Adipocyte (in vitro differentiated cells): ENCODE measurements at places on chromosomes 13 and 19.

DNA sequence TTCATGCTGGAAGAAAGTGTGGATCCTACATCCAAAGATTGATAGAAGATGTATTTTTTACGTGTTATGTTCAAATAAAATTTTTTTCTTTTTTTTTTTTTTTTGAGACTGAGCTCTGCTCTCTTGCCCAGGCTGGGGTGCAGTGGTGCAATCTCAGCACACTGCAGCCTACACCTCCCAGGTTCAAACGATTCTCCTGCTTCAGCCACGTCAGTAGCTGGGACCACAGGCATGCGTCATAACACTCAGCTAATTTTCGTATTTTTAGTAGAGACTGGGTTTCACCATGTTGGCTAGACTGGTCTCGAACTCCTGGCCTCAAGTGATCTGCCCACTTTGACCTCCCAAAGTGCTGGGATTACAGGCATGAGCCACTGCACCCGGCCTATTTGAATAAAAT is 65.7 kb downstream of the KLF12 start:
- no peak for DNase-seq

DNA sequence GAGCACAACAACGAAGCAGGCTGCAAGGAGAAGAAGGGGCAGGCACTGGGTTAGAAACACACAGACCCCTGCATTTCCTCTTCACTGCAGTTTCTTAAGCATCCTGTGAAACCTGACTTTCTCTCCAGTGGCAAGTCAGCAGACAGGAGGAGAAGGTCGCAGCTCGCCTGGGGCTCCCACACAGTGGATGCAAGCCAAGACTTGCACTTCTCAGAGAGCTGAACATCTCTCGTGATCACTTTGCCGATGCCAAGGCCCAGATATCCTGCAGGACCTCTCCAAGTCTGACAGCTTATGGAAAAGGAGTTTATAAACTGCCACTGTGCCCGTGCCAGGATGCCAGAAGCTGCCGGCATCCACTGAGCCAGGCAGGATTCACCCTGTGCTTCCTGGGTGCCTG is 18.4 kb downstream of the TMEM272 start:
- DNase-seq, result no peak

DNA sequence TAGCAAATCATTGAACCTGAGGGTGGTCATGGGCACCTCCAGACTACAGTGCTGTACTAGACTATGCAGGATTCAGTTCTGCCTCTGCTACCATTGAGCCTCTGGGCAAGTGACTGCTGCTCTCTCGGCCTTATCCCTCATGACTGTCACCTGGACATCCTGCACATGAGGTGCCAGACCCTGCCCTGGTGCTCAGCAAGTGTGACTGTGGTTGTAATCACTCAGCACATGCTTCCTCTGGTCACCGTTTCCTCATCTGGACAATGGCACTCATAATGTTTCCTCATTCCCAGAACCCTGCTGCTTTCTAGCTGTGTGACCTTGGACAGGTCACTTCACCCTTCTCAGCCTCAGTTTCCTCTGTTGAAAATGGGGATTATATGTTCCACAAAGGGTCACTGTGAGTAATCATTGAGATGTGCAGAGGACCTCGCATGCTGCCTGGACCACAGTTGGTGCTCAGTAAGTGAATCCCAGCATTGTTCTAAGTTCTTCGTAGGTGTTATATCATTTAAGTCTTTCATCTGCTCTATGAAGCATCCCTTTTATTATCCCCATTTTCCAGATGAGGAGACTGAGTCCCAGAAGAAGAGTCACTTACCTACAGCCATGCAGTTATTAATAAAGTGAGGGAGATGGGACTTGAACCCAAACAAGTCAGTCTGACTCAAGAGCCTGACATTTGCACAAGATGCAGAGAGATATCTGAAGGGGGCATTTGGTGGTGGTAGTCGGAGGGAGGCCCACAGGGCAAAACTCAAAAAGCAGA is 3.2 kb downstream of the SYT3 start:
- no peak for DNase-seq

DNA sequence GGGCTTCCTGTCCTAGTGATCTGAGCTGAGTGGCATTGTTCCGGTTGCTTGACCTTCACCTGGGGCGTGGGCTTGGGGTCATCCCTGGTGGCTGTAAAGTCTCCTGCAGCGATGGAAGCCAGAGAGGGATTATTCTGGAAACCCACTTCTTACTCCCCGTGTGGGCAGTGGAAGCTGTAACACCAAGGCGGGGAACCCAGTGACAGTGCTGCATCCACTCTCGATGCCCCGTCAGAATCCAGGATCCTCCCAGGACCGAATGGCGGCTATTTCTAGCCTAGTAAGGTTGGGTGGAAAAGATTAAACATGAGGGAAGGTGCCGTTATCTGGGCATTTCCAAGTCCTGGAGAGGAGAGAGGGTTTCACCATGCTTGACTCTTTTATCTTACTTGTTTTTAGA is 280.6 kb downstream of the ZNF536 start:
- no peak for DNase-seq

DNA sequence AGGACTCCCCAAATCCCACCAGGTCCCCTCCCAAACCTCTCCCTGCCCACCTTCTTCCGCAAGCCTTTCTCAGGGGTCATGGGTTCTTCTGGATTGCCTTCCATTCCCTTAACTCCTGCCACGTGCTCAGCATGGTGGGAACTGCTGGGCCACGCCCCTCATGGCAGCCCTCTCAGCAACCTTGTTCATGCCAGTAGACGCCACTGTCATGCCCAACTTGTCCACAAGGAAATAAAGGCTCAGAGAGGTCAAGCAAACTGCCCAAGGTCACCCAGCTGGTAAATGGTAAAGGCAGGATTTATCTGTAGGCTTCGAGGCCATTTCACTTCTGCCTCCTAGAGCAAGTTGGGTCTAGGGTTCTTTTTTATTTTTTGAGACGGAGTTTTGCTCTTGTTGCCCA is 10.9 kb downstream of the PRAM1 start:
- DNase-seq, result no peak

DNA sequence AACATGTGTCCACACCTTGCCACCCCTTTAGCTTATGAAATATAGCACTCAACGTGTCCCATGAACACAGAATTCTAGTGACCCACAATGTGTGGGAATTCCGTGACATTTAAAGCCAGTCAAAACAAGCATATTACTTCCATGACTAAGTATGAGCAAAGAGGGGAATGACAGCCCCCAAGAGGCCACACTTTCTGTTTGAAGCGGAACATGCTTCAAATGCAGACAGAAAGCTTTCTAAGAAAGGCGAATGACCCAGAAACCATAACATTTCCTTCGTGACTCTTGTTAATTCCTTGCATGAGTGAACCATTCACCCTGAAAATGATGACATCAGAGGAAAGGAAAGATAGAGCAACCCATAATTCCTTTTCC is 122.0 kb upstream of the FNDC3A start:
- peak; percentile 41 for DNase-seq

- DNase-seq, result no peak
These were observed 2.1 kb upstream of the FGF9 start for GRCh38 chr13:21668732-21669275.

DNA sequence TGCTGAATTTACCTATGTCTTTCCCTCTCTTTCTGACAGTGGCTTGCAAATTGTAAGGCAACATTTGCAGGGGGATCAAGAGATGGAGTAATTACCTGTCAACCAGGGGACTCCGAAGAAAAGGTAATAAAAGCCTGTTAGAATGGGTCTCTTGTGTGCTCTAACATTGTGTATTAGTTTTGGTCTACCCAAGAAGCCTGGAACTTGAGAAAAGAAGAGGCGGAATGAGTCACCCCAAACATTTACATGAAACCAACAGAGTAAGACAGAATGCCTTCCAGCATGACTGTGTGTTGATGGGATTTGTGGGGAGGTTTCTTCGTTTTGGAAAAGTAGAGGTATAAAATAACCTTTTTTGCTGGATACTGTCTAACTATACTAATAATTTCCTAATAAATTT is 36.7 kb downstream of the ZAR1L start:
- DNase-seq, result peak; percentile 41

- DNase-seq, result peak; percentile 97
These were observed 4.6 kb downstream of the MIDN start for GRCh38 chr19:1252821-1253513.

DNA sequence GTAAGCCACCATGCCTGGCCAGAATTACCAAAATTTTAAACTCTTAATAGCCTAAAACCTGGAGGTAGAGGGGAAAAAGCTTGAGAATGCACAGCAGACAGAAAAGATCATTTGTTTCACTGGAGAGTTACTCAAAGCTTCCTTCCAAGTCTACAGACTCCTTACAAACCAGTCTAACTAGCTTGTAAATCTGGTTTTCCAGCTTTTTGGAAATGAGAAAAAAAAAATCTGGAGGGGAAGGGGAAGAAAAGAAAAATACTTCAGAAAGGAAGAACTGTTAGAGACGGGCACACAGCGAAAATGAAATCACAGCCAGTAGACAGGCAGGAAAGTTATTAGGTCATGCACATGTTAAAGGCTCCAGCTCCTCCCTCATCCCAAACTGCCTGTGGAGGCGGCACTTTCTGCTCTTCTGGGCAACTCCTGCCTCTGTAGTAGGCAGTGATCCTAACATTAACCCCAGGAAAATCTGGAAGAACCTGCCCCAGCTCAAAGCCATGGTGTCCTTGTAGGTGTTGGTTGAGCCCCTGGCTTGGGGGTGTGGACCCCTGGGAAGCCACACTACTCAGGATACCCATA is 17.3 kb downstream of the PARP4 start:
- no peak for DNase-seq

- DNase-seq, result no peak
These were observed 43.4 kb downstream of the BICRA start for GRCh38 chr19:47652285-47652684.

- DNase-seq, result no peak
These were observed at the start of gene TMEM238 for GRCh38 chr19:55384131-55384919. Gene TMEM238, minus strand, starts transcription at chr19:55384292. Its CDS starts 33 bp downstream, at chr19:55384259.

GRCh38 chr19:44741841-44742329 is 6.6 kb upstream of the BCL3 start:
- peak; percentile 100 for DNase-seq

GRCh38 chr13:23750383-23751121 is 138.6 kb downstream of the MIPEP start:
- no peak for DNase-seq

DNA sequence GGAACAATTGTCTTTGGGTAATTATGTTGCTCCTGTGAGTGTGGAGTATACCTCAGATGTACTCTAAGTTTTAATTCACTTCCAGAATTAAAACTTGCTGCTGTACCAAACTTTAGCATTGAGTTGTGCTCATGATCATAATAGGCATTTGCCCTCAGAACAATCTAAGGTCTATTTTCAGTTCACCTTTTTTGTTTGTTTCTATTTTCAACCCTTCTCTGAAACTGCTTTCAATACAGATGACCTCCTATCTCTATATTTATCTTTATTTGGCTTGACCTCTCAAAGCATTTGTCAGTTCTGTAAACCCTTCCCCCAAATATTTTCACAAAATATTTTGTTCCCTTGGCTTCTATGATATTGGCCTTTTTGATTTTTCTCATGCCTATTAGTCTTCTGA is 873.0 kb downstream of the OLFM4 start:
- DNase-seq, result no peak

DNA sequence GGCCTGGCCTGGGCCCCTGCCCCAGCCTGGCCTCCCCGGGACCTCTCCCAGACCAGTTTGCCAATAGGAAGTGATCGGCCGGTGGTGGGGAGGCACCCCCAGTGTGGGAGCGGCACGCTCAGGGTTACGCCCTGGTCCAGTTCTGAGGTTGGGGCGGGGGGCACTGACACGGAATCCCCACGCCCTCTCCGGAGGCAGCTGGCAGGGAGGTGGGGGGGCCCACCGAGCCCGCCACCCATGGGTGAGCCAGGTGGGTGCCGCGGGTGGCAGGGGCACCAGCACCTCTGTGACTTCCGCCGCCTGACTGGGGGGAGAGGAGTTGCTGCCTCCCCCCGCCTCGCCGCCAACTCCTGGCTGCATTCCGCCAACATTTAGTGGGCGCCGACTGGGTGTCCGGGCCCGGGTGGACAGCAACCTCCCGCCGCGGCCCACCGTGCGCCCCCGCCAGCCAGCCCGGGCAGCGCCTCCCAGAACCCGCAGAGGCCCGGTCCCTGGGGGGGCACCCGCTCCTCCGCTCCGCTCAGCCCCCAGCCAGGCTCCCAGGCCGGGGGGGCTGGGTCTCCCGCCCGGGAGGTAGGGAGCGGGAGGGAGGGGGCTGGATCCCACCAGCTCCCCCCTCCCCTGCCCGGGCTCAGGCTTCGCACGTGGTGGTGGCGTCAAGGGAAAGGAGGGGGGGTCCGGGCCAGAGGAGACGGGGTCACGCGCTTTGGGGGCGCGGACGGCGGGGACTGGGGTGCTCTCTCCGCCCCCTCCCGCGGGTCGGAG is 2.0 kb downstream of the ZBTB7A start:
- peak; percentile 64 for DNase-seq

- DNase-seq, result no peak
These were observed 6.7 kb downstream of the TM9SF2 start for GRCh38 chr13:99507986-99508385.

- no peak for DNase-seq
These were observed 446.0 kb downstream of the PCDH20 start for GRCh38 chr13:60969656-60970055.

GRCh38 chr13:27076421-27076820 is 95.2 kb downstream of the USP12 start:
- DNase-seq, result peak; percentile 60

DNA sequence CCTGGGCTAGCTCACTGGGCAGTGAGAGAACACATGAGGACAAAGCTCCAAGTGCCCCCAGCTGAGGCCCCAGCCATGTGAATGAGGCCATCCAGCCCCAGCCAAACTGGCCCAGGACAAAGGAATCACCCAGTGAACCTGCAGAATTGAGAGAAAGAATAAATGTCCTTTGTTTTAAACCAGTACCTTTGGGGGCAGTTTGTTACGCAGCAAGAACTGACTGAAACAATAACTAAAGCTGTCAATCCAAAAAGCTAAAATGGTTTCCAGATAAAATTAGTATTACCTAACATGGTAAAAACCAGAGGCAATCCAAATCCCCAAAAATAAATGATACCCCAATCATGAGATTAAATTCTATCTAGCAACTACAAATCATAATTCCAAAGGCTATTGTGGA is 69.6 kb downstream of the ZNF557 start:
- no peak for DNase-seq

DNA sequence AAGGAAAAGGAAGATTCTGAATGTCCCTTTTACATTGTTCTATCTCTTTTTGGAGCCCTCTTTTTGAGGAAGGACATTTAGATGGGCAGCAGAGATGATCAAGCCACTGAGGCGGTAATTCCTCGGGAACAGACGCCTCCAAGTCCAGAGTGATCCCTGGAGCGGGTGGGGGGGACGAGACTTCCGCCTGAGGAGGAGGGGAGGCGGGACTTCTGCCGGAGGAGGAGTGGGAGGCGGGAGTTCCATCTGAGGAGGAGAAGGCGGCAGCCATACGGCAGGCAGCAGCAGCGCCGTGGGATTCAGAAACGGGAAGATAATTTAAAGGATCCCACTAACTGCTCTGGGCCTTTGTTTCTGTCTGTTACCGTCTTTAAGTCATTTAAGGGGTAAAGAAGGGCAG is 37.6 kb upstream of the CD177 start:
- no peak for DNase-seq

- DNase-seq, result no peak
These were observed 28.9 kb downstream of the HPN start for GRCh38 chr19:35070471-35070870.

DNA sequence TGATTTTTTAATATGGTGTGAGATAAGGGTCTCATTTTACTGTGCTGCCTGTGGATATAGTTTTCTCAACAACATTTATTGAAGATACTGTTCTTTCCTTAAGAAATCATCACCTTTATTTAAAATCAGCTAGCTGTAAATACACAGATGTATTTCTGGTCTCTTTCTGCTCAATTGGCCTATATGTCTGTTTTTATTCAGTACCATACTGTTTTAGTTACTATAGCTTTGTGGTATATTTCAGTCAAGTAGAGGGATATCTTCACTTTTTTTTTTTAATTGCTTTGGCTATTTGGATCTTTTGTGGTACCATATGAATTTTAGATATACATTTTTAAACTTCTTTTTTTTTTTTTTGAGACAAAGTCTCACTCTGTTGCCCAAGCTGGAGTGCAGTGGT is 16.7 kb upstream of the ZNF714 start:
- DNase-seq, result no peak
